ENCODE measurements at places on chromosomes 1 and 21.

GRCh38 chr1:36576118-36576517, 93.4 kb upstream of the CSF3R start:
- peak; percentile 33 for DNase-seq

DNA sequence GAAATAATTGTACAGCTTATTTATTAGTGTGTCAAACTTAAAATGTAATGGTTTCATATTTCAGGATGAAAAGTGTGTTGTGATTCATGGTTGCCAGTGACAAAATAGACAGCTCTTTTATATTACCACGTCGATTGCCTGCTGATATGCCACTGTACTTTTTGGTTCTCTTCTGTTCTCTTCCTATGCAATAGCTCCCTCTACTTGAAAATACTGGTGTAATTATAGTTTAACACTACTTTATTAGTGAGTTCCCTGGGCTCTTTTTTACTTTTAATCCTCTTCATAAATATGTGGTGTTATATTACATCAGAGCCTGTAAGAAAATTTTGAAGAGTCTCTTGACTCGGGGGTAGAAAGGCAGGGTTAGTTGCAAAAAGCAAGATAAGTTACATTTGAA, 111.3 kb downstream of the PATJ start:
- no peak for DNase-seq

GRCh38 chr1:147585640-147586383, 44.5 kb downstream of the BCL9 start:
- no peak for DNase-seq

DNA sequence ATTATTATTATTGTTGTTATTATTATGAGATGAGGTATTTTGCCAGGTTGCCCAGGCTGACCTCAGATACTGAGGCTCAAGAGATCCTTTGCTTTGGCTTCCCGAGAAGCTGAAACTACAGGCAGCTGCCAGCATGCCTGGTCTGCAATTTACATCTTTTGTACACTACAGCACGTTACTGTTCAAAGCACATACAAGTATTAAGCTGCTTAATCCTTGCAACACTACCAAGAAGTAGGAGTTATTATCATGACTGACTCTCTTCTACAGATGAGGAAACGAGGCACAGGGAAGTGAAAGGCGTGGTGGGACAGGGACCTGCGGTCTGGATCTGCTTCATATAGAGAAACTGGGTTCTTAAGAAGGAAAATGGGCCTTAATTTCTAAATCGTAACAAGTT, 11.6 kb downstream of the ERG start:
- DNase-seq, result no peak

DNA sequence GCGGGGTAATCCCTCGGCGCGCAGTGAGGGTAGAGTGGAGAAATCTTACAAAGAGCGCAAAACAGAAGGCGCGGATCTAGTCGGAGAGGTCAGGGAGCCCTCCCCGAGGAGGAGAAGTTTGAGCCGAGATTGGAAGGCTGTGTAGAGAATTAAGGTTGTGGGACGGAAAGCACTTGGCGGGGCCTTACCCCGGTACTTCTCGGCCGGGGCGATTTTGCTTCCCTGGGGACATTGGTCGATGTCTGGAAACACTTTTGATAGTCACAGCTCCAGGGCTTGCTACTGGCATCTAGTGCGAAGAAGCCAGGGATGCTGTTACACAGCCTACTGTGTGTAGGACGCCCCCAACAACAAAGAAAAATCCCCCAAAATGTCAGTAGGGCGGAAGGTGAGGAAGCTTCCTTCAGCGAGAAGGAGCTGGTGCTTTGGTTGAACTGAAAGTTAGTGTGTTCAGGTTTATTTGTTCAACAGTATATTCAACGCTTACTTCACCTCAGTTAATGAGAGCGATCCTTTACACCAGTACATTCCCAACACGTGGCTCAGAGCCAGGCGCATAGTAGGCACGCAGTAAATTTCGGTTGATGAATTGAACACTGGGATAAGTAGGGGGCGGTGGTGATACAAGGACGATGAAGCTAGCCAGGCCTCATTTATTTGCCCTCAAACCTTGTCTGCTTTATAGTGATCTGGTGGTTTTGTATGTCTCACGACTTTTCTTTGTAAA, 807 bp downstream of the CEP85 start:
- DNase-seq, result no peak

DNA sequence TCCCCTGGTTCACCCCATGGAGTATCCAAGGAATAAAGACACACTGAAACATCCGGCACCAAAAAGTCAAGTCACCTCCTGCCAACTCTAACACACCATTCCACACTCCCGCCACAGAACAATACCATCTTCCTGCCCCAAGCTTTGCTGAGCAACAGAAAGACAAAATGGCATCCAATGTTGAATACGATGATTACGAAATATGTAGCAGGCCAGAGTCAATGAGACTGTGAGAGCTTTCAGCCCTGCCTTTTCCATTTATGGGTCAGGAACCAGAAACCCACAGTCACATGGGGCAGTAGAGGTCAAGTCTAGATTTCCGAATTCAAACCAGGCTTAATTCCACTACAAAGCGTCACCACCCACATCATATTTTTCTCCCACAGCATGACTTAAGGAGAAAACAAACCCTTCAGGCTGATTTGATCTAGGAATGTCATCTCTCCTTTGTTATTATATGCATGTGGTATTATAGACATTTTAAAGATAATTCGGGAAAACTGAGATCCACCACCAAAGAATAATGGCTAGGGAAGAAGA, 249.8 kb downstream of the SETD4 start:
- no peak for DNase-seq

DNA sequence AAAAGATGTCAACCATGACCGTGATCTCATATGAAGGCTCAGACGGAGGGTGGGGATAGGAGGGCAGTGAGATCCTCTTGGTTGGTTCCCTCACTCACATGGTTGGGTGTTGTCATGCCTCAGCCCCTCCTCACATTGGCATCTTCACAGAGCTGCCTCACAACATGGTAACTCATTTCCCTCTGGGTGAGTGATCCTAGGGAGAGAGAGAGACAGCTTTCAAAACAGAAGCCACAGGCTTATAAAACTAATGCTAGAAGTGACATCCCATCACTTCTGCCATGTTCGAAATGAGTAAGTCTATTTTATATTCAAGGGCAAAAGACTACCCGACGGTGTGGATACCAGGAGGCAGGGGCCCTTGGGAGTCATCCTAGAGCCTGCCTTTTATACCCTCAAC, 145.5 kb downstream of the SPATA17 start:
- no peak for DNase-seq

GRCh38 chr1:212608959-212609700, 569 bp downstream of the ATF3 start:
- DNase-seq, result peak; percentile 39

GRCh38 chr1:97281962-97282361, 560.4 kb downstream of the PTBP2 start:
- no peak for DNase-seq

- DNase-seq, result no peak
Observed at GRCh38 chr1:113255720-113256347, 134.5 kb upstream of the MAGI3 start.

DNA sequence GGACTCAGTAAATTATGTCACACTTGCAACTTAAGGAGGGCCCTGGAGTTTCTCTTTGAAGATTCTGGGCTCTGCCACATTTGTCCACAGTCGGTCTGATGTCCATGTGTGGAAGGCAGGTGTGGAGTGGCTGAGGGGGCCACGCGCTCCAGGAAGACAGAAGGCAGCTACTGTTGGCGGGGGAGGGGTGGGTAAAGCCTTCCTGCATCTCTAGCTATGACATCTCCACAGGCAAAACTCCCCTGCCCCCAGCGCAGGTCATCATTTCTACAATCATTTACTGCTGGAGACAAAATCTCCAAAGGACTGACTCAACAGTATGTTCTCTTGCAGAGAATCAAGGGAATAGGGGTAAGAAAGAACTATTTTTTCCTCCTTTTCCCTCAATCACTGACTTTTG, 11.4 kb upstream of the TSPEAR start:
- DNase-seq, result no peak

- peak; percentile 11 for DNase-seq
Observed at GRCh38 chr1:87449348-87449963, 120.8 kb downstream of the LMO4 start.

- DNase-seq, result no peak
Observed at GRCh38 chr1:41883507-41883906, 35.2 kb downstream of the HIVEP3 start.

GRCh38 chr21:28737674-28738419, 254.8 kb downstream of the LTN1 start:
- no peak for DNase-seq

DNA sequence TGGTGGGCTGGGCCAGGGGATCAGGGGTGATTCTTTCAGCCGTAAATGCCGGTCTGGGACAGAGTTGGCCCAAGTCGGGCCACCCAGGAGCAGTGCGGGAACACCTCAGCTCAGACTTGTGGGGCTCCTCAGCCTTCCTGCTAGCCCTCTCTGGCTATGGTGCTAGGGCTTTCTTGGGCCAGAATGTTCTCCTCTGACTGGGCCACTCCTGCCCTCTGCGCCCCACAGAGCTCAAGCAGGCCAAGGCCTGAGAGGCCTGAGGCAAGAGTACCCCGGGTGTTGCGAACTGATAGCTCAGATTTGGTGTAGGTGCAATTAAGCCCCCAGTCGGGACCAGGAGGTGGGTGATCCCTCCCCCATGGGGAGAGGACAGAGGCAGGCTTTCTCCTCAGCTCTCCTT, 51.8 kb downstream of the LGR6 start:
- no peak for DNase-seq

DNA sequence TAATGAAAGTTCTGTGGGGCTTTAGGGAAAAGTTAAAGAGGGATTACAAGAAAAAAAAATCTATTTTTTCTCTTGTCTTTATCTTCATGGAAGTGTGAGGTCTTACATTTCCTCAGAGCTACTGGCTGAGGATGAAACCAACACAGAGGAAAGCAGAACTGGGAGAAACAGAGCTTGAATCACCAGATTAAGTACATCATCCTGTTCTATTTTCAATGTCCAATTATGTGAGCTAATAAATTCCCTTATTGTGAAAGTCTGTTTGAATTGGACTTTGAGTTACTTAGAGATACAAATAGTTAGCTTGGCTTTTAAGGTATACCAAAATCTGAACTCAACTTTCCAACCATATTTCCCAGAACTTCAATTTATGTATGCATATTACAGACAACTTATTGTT, 69.2 kb downstream of the LPGAT1 start:
- no peak for DNase-seq

GRCh38 chr1:236522937-236523703, 662 bp upstream of the LGALS8 start:
- DNase-seq, result peak; percentile 7

DNA sequence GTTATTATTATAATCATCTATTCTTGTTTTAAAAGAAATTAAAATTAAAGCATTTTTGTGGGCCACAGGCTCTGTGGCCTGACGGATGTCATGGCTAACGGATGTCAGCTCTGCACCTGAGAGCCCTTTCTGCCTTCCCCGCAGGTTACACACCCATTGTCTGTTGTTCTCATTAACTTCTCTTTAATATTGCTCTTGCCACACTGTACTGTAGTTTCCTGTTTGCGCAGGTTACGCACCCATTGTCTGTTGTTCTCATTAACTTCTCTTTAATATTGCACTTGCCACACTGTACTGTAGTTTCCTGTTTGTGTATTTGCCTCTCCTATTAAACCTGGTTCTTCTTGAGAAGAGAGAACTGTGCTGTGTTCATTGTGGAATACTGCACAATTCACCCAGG, 294.4 kb upstream of the PLXNA2 start:
- DNase-seq, result no peak

DNA sequence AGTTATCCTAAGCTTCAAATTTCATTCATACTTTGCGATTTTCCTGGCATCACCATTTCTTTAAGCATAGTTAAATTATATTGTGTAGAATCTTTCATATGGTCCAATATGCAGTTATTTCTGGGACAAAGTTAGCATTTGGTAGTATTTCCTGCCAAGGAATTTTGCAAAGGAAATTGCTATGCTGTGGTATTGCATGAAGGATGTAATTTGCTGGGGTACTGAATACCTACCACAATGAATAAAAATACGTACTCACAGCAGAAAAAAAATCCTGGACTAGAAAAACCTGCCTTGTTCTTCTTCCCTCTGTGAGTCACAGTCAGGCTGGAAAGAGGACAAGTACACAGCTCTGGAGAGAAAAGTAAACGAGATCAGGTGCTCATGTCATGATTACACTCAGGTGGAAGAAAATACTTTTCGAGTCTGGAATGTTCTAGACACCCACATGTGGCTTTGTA, 241.2 kb downstream of the PTBP2 start:
- no peak for DNase-seq

GRCh38 chr1:3251807-3252428, 182.9 kb downstream of the PRDM16 start:
- no peak for DNase-seq

- no peak for DNase-seq
Observed at GRCh38 chr1:115671176-115671934, 29.6 kb downstream of the VANGL1 start.

GRCh38 chr1:30741239-30741894, 16.2 kb downstream of the LAPTM5 start:
- no peak for DNase-seq

DNA sequence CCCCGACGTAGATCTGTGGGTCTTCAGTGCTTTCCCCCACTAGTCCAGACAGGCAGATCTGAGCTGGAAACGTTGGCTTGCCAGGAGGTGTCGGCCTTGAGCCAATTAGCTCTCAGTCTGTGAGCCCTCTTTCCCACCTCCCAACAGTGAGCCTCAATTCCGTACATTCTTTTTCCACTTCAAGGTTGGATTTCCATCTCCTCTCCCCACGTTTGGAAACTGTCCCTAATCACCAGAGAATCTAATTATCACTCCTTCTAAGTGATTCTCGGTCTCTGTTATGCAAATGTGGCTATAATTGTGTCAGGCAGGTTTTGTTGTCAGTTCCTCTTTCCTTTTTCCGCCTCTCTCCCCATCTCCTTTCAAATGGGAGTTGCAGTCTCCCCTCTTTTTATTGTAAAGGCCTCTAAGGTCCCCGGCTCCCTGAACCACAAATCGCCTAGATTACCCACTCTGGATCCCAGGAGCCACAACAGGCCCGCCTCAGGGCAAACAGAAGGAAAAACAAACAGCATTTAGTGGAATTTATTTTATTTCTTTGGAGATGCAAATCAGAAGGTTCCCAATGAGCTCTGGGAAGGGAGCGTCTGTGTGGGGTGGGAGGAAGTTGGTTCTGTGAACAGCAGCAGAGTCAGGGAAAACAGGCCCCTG, 29.4 kb upstream of the LRRN2 start:
- DNase-seq, result no peak

GRCh38 chr1:12405325-12406210, 175.7 kb downstream of the VPS13D start:
- DNase-seq, result no peak

GRCh38 chr1:28971980-28972771, 57.8 kb downstream of the EPB41 start:
- no peak for DNase-seq

DNA sequence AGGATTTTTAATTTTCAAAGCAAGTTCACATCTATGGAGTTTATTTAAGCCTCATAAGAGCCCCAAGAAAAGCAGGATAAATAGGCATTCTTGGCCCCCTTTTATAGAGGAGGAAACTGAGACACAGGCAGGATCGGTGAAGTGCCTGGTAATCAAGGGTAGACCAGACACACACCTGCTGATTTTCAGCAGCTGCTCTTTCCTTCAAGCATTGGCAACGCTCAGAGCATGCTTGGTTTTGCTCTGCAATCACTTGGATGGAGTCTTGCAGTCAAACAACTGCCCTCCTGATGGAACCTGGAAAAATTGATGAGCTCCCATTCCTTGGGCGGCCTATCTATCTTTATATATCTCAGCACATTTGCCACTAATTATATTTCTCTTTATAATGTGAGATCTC, 478.9 kb upstream of the CAMK1G start:
- DNase-seq, result no peak
